ENCODE measurements at places on chromosomes 12 and 14.

DNA sequence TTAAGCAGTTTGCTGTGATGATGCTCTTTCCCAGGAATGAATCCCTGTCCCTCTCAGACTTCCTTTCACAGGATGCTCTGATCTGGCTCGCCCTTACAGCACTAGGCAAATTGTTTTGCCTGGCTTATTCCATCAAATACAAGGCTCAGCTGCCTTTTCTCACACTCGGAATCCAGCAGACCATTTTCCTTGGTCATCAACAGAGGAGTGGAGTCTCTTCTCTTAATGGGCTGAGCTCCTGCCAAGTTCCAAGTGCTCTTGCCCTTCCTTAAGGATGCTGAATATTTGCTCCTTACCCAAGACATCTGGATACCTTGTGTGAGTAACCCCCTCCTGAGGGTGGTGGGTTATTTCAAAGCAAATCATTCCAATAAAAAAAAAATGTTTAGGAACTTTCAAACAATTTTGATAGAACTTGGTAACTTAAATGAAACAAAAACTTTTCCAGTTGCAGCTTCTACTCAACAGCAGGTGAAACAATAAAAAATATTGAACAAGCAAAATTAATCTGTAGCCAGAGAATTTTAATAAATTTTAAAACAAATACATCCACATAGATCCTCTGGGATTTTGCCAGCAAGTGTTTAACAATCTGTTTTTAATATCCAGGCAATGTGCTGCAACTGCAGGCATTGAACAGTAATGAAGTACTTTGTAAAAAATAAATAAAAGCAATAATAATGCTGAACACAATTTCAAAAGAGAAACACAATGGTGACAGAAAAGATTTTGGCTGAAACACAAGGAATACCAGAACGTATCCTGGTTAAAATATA is 264.0 kb upstream of the FAR2 start:
- DNase-seq, result no peak

GRCh38 chr12:122140467-122141257 is 33.4 kb downstream of the IL31 start:
- no peak for DNase-seq

DNA sequence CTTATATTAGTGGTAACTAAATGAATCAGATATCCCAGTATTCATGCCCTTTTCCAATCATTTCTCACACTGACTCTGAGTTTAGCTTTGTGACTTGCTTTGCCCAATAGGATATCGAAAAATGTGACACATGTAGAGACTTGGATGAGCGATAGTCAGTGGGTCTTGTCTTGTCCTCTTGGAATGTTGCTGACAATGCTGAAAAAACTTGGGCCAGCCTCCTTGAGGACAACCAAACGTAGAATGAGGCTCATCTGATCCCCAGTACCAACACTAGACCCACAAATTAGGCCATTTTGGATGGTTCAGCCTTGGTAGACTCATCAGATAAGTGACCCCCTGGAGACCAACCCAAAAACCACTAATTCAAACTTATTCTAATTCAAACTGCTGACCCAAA is 351.0 kb downstream of the GRIN2B start:
- no peak for DNase-seq

DNA sequence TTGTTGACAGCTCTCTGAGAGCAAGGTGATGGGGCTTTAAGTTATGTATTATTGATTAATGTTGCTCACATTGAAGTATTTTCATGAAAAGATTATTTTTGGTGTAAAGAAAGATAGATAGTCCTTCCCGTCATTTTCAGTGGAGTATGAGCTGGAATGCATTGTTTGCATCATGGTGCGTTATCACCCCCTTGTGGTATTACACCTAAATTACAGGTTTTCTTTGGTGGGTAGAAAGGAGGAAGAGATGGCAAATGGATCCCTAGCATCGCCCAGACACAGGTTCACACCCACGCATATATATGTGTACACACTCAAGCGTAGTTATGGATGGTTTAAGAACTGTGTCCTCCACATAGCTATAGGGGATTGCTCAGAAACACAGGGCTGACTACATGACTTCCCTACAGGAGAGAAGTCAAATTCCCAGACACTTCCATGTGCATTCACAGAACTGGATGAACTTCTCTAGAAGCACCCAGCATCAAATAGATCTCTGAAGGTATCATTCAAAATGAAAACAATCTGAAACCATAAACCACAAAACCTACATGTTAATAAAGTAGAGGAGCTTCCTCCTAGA is 14.4 kb upstream of the SERPINA10 start:
- no peak for DNase-seq

DNA sequence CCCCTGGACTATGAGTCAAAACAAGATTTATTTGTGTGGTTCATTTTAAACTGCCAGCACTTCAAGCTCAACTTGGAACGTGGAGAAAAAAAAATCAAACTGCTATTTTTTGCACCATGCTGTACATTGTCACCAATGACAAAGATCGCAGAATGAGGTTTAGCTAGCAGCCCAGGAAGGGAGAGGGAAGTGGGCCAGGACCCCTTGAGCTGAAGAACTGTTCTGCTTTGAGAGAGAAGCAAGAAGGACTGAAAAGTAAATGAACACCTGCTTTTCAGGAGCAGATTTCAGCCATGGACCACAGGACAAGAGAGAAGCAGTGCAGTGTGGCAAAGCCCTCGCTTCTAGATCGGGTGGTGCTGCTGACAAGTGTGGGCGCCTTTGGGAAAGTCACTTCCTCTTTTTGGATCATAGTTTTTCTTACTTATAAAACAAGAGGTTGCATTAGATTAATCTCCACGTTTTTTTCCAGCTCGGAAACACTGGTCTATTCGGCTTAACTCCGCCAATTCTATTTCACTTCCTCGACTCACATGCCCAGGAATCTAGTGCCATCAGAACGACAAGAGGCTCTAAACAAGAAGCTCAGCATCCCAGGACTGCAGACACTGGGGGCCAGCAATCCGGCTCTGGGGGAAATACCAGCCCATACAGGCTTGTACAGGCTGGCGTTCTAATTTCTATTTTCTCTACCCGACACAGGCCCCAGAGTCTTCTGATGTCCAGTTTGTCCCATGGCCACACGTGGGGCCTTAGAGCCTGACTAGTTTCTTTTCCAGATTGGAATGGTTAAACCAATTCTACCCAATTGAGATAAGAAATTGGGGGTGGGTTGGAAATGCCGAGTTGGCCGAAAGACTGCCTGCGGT is 129.9 kb downstream of the CRACR2A start:
- no peak for DNase-seq

GRCh38 chr14:60944204-60944603 is 36.7 kb downstream of the TRMT5 start:
- no peak for DNase-seq

DNA sequence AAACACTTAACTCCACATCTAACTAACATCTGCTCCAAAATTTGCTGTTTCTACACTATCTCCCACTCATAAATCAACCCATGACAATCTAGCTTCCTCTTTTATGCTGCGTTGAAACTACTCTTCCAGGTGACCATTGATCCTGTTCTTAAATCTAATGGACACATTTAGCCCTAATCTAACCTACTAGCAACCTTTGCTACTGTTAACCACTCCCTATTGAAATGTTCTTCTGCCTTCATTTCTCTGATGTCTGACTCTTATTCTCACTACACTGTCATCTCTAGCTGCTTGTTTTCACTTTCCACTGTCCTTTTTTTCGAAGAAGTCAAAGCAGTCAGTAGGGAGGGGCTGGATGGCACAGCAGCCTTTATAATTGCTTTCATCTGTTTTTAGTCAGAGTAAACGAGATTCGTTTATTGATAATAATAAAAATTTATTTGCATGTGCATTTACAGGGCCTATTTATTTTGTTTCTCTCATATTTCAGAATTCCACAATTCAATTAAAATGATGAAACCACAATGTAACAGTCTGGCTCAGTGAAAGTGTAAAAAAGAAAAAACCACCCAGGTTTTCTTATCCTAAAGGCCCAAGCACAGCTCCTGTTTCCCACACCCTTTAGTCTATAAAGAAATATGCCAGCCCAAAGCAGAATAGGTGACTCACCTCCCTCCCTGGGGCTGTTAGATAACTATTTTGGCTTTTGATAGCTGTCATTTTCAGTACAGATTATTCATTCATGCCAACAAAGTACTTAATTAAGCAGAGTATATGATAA is 44.9 kb downstream of the ATP2B1 start:
- no peak for DNase-seq

GRCh38 chr12:119204131-119204530 is 25.4 kb downstream of the HSPB8 start:
- DNase-seq, result no peak

- DNase-seq, result no peak
These were observed 96.1 kb downstream of the ZFC3H1 start for GRCh38 chr12:71567537-71567936.

GRCh38 chr12:94504386-94504785 is 44.7 kb upstream of the CEP83 start:
- DNase-seq, result no peak

DNA sequence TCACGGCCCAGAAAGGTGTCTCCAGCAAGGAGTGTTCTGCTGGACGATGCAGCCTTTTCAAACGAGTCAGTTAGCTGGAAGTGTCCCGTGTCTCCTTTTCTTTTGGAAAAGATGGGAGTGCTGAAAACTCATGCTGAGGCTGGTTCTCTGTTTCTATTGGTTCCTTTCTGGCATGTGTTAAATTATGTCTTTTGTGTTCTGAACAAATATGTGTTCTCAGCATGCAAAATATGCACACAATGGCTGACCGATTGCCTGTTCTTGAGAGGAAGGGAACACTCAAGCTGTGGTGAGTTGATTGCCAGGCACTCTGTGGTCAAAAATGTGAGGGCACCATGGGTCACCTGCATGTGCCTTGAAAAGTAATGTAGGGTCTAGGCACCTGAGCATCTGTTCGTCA is 181.3 kb downstream of the CACNA1C start:
- DNase-seq, result no peak

GRCh38 chr14:100767003-100767787 is 40.5 kb downstream of the DLK1 start:
- no peak for DNase-seq

DNA sequence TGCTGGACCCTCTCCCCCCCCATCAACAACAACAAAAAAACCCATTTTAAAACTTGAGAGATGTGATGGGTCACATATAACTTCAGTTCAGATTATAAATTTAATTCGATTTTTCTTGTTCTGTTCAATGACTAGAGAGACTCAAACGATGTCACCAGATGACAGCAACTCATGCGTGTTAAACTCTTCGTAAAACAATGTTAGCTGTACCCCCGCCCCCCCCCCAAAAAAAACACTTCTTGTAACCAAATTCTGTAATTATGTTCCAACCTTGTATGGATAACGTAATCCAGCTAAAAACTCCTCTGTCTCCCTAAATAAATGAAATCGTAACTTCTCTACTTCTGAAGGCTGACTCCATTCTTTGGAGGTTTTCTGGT is 614 bp upstream of the NACA start:
- DNase-seq, result no peak

DNA sequence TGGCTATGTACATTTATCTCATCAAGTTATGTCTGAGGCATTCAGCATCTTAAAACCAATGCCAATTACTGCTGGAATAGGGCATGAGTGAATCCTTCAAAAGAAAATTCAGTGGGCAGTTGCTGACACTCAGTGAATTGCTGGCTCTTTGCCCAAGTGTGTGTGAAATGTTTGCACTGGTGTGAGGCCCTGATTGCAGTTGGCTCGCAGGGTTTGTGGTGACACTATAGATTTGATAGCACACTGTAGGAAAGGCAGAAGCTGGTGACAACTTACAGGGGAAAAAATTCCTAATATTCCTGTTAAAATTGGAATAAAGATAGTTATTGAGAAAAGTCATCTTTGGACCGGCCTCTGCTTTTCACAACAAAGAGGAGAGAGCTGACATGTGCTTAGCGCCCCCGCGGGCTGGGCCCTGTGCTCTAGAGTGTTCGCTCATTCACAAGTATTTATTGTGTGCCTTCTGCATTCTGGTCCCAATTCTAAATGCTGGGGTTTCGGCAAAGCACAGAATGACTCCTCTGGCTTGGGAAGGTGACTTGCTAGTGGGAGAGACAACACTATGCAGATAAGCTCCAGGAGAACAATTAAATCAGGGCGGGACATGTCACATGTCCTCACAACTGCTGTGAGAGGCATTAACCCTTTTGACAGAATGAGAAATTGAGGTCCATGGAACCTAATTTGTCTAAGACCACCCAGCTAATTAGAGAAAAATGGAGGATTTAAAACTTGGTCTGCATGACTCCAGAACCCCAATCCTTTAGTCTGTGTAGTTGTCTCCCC is 418.7 kb downstream of the NPAS3 start:
- no peak for DNase-seq

GRCh38 chr14:37585971-37586796 is 8.9 kb downstream of the FOXA1 start:
- DNase-seq, result no peak

GRCh38 chr12:103947871-103948555 is 17.7 kb upstream of the TDG start:
- DNase-seq, result no peak

DNA sequence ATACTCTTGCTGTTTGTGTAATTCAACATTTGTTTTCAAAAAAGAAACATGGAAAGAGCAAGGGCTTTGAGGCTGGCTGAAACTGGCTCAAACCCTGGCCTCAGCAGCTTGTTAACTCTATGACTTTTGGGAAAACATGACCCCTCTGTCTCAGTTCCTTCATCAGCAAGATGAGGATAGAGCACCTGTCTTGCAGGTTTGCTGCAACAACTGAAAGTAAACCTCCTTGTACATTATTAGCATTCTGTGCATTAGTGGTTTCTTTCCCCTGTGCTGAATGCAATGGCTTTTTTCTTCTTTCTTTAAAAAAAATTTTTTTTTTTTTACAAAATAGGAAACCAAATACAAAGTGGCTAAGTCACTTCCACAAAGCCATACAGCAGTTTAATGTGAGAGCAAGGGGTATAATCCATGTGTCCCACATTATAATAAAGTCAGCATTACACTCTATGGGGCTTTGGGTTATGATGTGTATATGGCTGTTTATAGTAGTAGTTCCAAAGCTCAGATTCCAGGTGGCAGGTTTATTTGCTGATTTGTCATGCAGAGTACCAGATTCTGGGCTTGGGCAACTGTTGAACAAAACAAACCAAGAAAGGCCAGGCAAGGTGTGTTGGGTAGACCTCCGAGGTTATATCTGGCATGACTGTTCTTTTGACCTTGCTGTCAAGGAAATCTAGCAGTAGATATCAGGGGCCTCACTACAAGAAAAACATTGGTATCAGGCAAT is 194.5 kb upstream of the CNOT2 start:
- no peak for DNase-seq

DNA sequence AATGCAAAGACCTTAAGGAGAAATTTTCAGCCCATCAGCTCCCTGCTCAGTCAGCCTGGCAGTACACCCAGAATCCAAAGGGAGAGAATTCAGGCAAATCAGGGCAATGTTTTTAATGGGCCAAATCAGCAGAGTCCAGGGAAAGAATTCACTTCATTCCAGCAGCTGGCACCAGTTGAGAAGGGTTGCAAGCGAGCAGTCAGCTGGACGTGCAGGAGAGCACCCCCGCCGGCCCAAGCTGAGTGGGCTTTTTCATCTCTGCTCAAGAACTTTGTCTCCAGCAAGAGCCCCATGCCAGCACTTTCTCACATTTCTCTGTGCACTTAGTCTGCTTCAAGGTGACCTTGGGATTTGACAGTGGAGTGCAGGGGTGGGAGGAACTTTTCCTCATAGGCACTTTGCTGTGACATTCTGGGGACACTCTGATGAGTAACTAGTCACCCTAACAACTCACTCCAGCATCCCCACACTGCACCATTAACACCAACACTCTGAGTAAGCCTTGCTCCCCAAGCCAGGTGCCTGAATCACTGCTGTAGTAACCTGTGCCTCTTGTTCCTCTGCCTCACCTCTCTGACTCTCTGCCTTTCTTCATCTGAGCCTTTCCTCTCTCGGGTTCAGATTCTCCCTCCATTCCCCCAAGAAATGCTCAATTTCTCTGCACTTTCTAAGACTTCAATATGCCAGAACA is 2.2 kb downstream of the ENDOU start:
- no peak for DNase-seq

- DNase-seq, result peak; percentile 18
These were observed 20.0 kb downstream of the GAS2L3 start for GRCh38 chr12:100593490-100593889.
